ENCODE measurements at places on chromosomes 5 and 9.

- no peak for DNase-seq
Observed at GRCh38 chr5:54753034-54753433, 232.4 kb downstream of the ESM1 start.

- DNase-seq, result no peak
Observed at GRCh38 chr9:95512709-95513095, 4.1 kb downstream of the PTCH1 start.

GRCh38 chr5:168672888-168673287 is 93.7 kb upstream of the PANK3 start:
- no peak for DNase-seq

- no peak for DNase-seq
Observed at GRCh38 chr9:4997196-4997595, 12.1 kb downstream of the JAK2 start.

GRCh38 chr5:439636-440035 is 3.3 kb upstream of the EXOC3 start:
- DNase-seq, result no peak

GRCh38 chr9:112836394-112836793 is 54.3 kb downstream of the SLC46A2 start:
- no peak for DNase-seq

GRCh38 chr9:90019626-90020025 is 414.8 kb downstream of the GADD45G start:
- no peak for DNase-seq

DNA sequence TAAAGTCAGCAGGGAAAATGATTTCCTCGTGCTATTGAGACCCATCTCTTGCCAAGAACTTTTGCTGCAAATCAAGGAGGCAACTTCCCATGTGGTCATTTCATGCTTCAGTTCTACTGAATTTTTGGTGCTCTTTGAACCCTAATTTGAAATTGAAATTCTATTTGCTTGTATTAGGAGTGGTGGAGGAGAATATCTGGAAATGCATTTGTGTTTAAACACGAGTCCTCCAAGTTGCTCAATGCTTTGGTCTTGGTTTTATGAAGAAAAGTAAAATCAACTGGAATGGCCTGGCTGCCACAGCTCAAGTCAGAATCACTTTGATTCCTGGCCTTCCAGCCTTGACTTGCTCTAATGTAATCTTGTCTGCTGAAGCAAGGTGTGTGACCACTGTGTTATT is 613.2 kb downstream of the TLE1 start:
- no peak for DNase-seq

GRCh38 chr9:133892193-133892920 is 99.8 kb downstream of the VAV2 start:
- DNase-seq, result no peak

DNA sequence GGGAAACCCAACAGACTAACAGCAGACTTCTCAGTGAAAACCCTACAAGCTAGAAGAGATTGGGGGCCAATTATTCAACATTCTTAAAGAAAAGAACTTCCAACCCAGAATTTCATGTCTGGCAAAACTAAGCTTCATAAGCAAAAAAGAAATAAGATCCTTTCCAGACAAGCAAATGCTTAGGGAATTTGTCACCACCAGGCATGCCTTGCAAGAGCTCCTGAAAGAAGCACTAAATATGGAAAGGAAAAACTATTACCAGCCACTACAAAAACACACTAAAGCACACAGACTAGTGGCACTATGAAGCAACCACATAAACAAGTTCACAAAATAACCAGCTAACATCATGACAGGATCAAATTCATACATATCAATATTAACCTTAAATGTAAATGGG is 131.1 kb downstream of the OR2K2 start:
- DNase-seq, result no peak

DNA sequence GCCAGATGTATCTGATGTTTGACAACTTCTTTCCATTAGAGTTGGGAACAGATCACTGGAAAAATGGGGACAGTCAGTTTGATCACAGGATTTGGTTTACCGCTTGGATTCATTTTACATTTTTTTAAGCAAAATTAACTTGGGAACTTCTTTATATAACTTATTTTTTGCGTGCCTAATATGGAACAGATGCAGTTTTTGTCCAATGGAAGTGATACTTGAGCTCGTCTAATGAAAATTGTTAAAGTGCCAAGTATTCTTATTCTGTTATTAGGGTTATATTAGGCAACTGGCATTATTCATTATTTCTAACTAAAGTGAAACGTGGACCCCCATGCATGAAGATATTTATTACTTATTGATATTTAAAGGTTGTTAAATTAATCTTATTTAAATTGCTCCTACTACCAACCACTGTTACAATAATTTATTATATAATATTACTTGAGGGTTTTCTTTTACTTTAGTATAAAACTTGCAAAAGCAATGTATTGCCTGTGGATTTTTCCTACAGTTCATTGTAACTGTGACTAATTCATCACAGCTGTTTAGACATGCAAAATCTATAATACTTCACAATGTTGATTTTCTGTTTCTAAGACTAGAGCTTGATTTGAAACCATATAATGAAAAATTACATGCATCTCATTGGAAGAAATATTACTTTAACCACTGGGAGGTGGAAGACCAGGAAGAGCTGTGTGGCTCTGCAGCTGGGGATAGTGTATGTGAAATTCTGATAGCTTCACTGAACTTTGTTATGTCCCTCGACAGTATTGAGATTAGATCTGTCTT is 787.3 kb upstream of the WWC1 start:
- no peak for DNase-seq

DNA sequence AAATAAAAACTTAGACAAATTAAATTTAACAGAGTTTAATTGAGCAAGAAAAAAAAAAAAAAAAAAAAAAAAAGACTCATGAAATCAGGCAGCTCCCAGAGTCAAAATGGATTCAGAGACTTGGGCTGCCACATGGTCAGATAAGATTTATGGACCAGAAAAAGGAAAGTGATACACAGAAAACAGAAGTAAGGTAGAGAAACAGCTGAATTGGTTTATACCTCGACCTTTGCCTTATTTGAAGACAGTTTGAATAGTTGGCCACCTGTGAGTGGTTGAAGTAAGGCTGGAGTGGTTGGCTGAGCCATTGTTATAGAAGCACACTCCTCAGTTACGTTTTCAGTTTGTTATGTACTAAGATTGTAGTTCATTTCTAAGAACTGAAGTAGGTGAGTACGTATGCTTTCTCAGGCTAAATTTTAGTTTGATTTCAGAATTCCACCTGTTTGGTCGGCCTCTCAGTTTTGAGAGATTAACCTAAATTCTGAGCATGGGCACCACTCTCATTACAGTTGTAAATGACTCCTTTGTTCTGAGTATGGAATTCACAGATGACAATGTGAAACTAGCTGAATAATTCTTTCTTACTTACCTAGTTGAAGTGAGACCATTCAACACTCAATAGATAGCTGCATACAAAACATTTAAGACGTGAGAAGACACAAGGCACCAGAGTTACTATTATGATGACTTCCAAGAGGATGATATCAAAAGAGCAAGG is 149.0 kb downstream of the AOPEP start:
- no peak for DNase-seq
